Hepatic stellate cell (primary cell): ENCODE measurements at places on chromosomes 12 and 14.
A peak's percentile ranks its signal among the peaks of the same experiment; 100 is the strongest.

- no peak for DNase-seq
Measured at GRCh38 chr14:103374121-103374520, 11.1 kb upstream of the MARK3 start.

- no peak for DNase-seq
Measured at GRCh38 chr14:53790731-53791500, 165.7 kb downstream of the BMP4 start.

DNA sequence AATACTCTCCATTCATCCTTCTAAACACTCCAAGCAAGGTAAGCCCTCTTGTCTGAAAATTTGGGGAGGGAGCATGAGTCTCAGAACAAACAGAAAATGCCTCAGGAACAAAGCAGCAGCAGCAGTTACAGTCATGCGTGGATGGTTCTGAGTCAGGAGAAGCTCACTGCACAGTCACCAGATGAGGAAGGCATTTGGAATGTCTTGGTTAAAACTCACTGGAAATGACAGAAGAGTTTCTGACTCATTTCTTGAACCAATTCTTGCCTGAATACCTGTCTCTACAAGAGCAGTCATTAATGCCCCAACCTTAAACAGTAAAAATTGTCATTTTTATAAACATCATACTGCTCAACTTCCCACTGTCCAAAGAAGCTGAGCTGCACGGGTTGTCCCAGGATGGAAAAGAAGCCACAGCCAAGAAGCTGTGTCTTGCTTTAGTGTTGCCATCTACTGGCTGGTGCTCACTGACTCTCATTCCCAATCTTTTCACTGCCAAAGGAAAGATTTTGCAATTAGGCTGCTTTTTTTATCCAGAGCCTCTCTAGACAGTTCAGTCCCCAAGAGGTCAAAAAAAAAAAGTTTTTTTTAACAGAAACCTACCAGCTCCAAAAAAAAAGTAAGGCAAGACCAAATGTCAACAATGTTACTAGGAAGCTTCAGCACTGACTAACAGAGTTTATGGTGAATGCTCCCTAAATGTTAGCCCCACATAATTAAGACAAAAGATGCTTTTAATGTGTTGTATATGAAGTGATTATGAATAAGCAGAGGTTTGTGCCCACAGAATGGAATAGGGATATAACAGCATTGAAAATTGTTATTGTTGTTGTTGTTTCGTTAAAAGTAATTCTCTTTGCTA lies 40.4 kb downstream of the KICS2 start:
- peak; percentile 67 for DNase-seq

- no peak for DNase-seq
Measured at GRCh38 chr14:42736408-42736807, 1129.7 kb downstream of the LRFN5 start.

DNA sequence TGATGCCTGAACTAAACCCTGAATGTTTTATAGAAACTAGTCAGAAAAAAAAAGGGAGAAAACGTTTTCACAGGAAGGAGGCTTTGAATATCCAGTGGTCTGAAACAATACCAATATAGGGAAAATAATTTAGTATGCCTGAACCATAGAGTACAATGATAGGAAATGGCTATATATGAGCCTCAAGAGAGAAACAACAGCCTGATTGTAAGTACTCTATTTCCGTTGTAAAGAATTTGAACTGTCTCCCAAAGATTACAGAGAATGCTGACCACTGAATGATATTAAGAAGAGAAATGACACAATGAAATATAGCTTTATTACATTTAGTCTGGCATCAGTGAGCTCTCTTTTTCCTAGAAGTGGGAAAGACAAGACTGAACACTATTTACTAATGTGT lies 5.5 kb upstream of the GABARAPL1 start:
- DNase-seq = no peak
